CD4-positive, alpha-beta T cell treated with Interleukin-12 subunit alpha and Interleukin-12 subunit beta, for 1 hour (primary cell): ENCODE measurements at places on chromosomes 4 and X.

- no peak for DNase-seq
Observed at GRCh38 chrX:24276015-24276414, 37.9 kb downstream of the SUPT20HL2 start.

DNA sequence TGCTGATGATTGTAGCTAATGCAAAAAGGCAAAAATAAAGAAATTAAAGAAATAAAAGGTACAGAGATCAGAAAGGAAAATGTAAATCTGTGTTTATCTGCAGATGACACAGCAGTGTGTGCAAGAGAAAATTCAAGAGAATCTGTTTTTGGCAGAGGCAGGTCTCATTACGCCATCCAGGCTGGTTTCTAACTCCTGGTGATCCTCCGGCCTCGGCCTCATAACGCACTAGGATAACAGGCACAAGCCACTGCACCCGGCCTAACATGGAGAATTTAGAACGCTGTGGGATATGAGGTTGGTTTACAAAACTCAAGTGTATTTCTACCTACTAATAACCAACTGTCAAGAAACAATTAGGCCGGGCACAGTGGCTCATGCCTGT lies 29.4 kb downstream of the CTBP1 start:
- DNase-seq = no peak

GRCh38 chr4:169305651-169306050 lies 34.9 kb upstream of the SH3RF1 start:
- DNase-seq = no peak

GRCh38 chr4:6750286-6751221 lies 32.0 kb upstream of the KIAA0232 start:
- no peak for DNase-seq

DNA sequence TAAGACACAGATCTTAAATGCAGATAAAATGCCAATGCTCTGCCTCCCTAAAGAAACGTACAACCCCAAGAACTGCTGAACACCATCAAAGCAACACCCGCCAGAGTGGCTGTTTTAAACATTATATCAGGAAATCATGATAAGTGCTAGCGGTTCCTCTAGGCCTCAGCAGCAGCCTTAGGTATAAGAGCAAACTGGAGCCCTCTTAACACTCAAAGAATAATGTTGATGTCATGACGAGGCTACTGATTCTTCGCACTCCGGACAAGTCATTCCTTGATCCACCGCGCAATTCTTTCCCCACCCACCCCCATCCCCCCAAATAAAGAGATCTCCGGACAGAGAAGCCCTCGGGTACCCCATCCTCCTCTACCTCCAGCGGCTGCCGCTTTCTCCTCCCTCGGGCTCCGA lies 507 bp downstream of the LIN54 start:
- DNase-seq = peak; percentile 27

DNA sequence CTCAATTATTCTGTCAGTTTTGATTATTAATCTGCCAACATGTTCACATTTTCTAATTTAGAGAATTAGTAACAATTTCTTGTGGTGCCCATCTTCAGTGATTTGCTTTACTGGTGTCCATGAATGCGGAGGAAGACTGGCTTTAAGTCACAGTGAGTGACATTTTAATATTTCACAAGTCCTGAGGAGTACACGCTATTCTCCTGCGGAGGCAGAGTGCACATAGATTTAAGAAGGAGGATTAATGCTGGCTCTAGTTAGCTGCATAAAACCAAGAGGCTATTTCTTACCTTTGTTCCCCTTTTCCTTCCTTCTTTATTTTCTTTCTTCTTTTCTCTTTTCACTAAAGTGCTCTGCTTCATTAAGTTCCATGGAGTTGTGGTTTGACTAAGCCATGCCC lies 495.2 kb upstream of the IGFBP7 start:
- DNase-seq = no peak

GRCh38 chr4:6372649-6373525 lies 99.5 kb downstream of the PPP2R2C start:
- peak; percentile 36 for DNase-seq

DNA sequence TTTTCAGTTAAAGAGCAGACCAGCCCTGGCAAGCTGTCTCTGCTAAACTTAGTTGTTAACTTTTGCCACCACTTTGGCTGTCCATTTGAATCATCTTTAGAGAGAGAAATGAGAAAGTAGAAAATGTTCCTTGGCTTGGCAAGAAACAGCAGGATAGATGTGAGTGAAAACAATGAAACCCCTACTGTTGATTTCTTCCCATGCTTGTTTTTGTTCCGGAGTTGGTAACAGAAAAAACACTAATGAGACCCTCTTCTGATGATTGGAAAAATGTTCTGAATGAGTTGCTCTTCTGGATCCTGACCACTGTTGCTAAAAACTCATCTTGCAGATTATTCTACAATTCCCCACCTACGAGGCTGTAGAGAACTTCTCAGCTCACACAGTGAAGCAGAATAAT lies 203.3 kb downstream of the MAPK10 start:
- no peak for DNase-seq

GRCh38 chr4:3452376-3452775 lies 10.6 kb downstream of the HGFAC start:
- DNase-seq = no peak

DNA sequence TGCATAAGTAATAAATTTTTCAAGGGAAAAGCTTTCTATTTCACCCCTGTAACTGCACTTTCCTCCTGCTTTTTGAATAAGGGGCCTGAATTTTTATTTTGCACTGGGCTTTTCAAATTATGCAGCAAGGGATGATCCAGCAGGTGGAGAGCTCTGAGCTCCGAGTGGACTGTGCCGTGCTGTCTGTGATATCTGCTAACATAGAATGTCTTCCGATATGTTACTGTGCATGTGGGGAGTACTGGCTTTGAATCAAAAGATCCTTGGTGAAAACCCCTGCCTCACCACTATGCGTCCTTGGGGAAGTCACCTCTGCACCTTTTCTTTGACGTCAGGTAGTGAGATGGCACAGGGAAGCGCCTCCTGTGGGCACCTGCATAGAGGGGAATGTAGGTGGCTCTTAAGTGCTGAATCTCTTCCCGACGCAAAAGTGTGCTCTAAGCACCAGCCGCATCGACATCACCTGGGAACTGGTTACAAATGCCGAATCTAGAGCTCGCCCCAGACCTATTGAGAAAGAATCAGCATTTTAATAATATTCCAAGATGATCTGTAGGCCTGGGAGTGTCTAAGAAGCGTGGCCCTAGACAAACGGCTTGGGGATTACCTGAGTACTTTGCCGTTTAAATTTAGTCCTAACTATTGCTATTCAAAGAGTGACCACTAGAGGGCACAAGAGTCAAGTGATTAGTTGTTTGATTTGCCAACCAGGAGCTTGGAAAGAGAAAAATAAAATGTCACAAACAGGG lies 19.2 kb upstream of the WFS1 start:
- DNase-seq = peak; percentile 76

DNA sequence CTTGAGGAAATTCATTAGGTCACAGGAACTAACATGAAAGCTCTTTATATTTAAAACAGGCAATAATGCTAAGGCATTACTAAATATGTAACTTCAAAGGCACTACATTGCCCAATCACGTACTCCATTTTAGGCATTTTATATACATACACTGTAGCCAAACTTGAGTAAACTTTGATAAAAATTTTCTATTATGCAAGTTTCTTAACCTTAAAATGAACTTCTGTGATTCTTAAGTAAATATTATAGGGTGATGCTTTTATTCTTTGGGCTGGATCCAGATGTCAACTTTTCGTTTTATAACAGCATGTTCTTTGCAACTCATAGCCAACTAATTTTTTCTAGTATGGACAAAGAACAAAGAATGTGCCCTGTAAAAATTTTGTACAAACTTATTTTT lies 28.3 kb upstream of the MAP9 start:
- no peak for DNase-seq
